Activated CD4-positive, CD25-positive, alpha-beta regulatory T cell (primary cell): ENCODE measurements at places on chromosomes 2 and 18.

DNA sequence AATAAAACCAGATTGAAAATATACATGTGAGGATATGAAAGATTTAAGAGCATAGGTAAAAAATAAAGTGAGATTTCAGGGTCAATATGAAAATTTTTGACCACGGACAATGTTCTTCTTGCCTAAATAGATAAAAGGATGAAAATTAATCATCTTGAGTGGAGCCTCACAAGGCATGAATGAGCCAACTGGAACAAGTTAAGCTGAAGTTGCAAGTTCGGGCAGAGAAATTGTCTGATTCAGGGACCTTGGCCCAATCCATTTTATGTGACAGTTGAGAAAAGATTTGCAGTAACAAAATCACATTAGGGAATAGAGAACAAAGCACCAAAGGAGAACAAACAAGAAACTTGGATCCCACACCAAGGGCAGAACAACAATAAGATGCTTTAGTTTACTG is 305.3 kb downstream of the TMX3 start:
- no peak for DNase-seq

- DNase-seq: no peak
Measured at GRCh38 chr2:29382486-29382885, 267.3 kb downstream of the CLIP4 start.

- no peak for DNase-seq
Measured at GRCh38 chr18:4096486-4096885, 358.6 kb downstream of the DLGAP1 start.

GRCh38 chr2:223396993-223397392 is 205.2 kb downstream of the SCG2 start:
- no peak for DNase-seq

DNA sequence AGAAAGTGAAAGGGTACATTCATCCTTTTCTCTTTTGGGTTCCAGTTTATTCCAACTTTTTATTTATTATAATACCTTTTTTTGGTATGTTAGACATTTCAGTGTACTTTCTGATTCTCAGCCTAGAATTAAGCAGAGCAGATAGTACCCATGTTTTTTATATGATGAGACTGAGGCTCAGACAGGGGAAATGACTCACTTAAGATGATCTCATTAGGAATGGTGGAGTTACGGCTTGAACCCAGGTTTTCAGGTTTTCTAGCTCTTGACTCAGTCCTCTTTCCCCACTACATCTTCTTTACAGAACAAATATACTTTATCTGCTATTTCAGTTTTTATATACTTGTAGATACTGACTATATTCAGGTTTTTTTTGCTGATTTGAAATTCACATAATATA is 51.7 kb upstream of the OTX1 start:
- no peak for DNase-seq

- DNase-seq: no peak
Measured at GRCh38 chr2:241149675-241149924, 328 bp upstream of the PASK start.

DNA sequence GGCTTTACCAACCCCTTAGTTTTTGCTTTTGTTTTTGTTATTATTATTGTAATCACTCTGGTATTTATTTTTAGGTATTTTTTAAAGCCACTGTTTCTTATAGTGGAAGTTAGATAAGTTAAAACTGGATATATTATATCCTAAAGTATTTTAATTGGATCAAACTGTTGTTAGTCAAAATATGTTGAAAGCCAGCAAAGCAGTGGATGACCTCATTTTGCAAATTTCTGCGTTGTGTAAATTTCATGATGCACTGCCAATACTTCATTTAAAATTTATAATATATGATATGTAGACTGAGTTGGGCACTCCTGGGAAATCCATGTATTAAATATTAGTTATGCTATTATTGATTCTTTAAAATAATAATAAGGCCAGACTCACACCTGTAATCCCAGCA is 661.7 kb upstream of the NRXN1 start:
- no peak for DNase-seq

GRCh38 chr2:96174251-96175144 is 29.3 kb upstream of the DUSP2 start:
- DNase-seq: peak; percentile 64

DNA sequence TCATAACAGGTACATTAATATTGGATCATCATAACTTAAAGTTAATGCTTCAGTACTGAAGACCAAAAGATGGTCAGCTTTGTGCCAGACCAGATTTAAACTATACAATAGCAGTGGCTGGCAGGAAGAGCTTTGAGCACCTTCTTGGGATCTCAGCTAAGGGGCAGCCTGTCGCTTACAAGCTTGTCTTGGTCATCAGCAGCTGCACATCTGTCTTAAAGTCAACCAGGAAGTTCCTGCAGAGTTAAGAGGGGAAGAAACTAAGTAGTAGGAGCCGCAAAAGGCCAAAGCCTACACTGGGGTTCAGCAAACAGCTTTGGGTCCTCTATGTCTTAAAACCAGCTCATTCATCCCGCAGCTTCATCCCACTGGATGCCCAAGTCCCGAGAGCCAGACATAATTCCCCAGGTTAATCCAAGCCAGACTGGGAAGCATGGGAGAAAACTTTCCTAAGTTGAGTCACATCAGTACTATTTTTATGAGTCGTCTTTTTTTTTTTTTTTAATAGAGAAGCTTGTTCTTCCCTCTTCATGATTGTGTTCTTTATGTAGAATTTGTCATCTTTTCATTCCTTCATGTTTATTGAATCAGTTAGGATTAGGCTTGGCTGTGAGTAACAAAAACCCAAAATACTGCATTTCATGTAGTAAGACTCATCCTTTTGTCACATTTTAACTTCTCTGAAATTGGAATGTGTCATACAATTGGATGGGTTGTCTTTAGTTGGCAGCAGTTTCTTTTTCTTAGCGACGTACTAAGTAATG is 59.3 kb downstream of the SERTAD2 start:
- no peak for DNase-seq

- no peak for DNase-seq
Measured at GRCh38 chr2:238722883-238723282, 125.0 kb upstream of the TWIST2 start.

GRCh38 chr18:7601936-7602335 is 34.8 kb downstream of the PTPRM start:
- DNase-seq: no peak

DNA sequence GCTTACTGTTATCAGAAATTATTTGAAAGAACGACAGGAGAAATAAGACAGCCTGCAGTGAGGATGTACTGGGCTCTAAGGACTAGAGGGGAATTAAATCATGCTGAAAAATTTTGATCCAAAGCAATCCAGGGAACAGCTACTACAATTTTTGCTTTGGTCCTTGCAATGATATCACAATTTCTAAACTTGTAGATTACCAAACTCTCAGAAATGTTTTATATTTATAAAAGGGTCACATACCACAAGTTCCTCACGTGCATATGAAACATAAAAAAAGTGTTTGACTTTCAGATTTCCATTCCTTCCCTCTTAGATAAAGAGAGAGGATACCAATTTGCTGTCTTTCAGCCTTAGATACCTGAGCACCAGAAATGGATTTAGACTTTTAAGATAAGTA is 261.2 kb downstream of the STK39 start:
- no peak for DNase-seq

GRCh38 chr2:150466741-150467620 is 20.5 kb downstream of the RND3 start:
- DNase-seq: no peak

GRCh38 chr18:75248426-75249174 is 38.0 kb downstream of the TSHZ1 start:
- DNase-seq: no peak

- DNase-seq: no peak
Measured at GRCh38 chr18:80074183-80074582, 34.9 kb upstream of the ADNP2 start.

DNA sequence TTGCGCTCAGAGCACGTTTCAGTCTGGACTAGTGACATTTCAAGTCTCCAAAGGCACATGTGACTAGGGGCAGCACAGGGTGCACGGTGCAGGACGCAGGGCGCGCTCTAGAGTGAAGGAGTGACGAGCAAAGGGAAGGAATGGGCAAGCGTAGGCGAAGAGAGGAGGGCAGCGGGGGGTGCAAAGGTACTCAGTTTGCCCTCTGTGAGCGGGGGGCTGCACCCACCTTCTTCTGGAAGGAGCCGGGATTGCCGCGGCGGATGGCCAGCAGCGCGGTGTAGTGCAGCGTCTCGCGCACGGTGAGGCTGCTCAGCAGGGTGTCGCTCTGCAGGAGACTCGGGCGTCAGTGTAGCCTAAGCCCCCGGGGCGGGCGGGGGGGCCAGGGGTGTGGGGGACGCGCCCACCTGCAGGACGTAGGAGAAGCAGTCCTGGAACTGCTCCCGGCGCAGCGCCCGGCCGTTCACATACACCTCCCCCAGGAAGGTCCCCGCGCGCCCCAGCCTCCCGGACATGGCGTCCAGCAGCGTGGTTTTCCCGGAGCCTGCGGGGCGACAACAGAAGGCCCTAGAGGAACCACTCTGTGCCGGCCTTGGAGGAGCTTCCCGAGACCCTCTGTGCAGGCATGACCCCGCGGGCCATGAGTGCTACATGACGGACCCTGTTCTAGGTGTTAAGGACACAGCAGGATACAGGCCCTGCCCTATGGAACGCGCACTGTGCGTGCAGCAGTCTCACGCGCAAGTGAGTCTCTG is 6.9 kb downstream of the ABCG5 start:
- no peak for DNase-seq

DNA sequence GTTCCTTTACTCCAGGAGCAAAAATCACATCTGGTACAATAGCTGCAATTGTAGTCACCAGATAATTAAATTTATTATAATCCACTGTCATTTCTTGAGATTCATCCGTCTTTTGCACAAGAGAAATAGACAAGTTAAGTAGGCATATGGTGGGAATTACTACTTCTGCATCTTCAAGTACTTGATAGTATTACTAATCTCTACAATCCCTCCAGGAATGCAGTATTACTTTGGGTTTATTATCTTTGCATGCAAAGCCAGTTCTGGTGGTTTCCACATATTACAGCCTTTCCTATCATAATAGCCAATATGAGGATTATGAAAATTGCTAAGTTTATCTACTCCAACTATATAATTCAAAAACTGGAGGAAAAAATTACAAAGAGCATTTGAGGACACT is 254.1 kb downstream of the IKZF2 start:
- no peak for DNase-seq

DNA sequence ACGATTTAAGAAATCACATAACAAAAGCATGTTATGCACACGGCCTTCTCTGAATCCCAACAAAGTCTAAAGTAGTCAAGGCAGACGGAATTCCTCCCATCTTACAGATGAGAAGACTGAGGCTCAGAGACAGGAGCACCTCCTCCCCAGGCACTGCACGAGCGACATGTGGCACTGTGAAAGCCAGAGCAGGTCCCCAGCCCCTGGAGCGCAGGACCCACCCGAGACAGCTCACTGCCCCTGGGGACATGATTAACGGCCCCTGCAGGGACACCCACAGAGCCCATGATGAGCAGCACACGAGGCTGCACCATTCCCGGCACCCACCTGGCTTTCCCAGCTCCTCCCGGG is 53.6 kb downstream of the EIPR1 start:
- no peak for DNase-seq

- no peak for DNase-seq
Measured at GRCh38 chr18:36132756-36133155, 3.1 kb downstream of the ELP2 start.

DNA sequence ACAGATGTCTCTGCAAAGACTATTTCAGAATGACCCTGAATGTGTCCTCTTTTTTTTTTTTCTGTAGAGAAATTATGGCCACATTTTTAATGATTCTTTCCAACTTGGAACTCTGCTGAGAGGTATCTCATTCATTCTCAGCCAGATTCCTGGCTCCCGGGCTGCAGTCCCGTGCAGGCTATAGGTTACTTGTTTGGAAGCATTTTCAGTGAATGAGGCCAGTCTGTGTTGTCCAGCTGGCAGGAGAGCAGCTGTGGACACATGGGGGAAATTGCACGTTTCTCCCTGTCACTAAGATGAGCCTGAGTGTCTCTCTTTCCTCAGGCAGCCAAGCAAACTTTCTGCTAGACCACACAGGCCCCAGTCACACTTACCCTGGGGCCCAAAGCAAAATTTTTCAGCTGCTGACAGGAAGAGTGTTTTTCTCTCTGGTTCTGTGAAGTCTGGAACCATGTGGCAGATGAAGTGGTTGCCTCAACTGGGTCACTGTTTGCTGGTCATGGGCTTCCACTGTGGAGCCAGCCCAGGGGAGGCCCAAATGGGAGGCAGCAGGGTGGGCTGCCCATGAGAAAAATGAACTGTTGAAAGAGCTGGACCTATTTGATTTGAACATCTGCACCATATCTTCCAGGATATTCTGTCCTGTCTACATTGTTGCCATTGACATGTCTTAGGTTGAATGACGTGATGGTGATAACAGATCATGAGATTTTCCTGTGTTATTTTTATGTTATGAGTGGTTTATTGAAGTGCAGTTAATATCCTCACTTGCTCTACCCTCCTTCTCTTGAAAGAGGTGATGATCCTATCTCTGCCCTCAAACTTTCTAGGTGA is 431.2 kb downstream of the LPIN1 start:
- DNase-seq: no peak

DNA sequence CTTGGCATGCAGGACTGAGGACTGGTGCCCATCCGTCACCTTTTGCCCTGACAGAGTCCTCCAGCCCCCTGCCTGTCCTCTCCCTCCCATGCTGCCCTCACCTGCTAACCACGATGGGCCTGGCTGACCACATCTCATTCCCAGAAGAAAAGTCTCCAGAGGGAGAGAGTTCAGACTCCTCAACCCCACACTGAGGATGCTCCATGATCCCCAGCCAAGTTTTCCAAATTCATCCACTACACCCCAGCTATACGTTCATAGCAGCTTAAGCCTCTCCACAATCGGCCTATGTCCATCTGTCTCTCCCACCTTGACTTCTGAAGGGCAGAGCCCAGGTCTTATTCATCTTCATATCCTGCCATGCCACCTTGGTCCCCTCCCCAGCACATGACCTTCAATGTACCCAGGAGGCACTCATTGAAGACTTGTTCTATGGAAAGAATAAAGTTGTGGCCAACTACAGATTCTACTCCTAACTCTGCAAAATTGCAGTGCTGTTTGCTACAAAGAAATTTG is 115.6 kb upstream of the ID2 start:
- DNase-seq: no peak

DNA sequence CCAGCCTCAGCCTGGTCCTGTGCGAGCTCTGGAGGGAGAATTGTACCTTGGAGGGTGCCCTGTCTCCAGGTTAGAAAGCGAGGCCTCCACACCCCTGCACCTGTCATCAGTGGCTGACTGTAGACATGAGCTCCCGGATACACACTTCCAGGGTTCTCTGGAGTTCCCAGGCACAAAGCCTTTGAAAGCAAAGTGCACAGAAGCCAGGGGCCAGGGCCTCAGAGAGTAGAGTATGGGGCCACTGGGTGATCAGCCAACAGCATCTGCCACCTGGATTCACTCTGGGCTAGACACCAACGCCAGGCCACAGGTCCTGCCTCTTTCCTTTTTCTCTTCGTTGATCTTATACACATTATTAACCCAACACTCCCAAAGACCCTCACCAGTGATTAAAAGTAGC is 239.4 kb upstream of the HDAC4 start:
- DNase-seq: no peak

GRCh38 chr18:24488824-24489493 is 28.5 kb downstream of the HRH4 start:
- no peak for DNase-seq

DNA sequence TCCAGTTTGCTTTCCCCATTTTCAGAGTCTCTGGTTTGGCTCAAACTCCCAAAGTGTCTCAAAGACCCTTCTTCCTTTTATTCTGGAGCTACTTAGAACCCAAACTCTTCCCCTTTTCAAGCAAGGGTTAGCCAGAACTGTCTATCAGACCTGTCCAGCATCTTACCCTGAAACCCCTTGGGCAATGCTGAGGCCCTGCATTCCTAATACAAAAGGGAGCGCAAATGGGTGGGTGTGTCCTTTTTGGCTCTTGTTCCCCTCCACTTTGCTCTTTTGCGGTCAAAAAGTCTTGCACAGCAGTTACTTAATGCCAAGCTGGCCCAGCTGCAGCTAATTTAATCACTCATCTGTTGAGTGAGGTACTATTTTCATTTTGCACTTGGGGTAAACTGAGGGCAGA is 231.2 kb upstream of the FOSL2 start:
- DNase-seq: no peak
